Activated CD4-positive, alpha-beta T cell treated with anti-CD3 and anti-CD28 coated beads for 48 hours (primary cell): ENCODE measurements at places on chromosomes 2 and 18.

- no peak for DNase-seq
Observed at GRCh38 chr2:200130762-200131166, 175.4 kb downstream of the MAIP1 start.

GRCh38 chr2:127615511-127616166 is 30.3 kb upstream of the GPR17 start:
- no peak for DNase-seq

- no peak for DNase-seq
Observed at GRCh38 chr2:136001131-136001530, 15.7 kb upstream of the DARS1 start.

- DNase-seq = peak; percentile 74
Observed at GRCh38 chr2:179020156-179020750, 29.7 kb downstream of the CCDC141 start.

- no peak for DNase-seq
Observed at GRCh38 chr2:179137200-179137759, 87.3 kb upstream of the CCDC141 start.

DNA sequence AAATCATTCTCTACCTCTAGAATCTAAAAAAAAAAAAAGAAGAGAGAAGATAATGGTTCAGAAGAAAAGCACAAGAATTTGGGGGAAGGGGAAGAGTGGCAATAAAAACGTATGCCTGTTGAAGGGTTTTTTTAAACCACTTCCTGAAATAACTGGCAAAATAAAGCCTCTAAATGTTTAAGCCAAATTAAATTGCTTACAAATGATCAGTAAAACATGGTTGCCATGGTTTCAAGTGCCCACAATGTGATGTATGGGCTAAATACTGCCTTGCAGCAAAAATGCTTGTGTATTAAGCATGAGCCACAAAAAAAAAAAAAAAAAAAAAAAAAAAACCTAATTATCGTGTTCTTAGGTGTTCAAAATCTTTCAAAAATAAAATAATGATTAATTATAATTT is 60.8 kb downstream of the RBM43 start:
- DNase-seq = no peak

- no peak for DNase-seq
Observed at GRCh38 chr18:10330428-10330827, 124.0 kb upstream of the APCDD1 start.

DNA sequence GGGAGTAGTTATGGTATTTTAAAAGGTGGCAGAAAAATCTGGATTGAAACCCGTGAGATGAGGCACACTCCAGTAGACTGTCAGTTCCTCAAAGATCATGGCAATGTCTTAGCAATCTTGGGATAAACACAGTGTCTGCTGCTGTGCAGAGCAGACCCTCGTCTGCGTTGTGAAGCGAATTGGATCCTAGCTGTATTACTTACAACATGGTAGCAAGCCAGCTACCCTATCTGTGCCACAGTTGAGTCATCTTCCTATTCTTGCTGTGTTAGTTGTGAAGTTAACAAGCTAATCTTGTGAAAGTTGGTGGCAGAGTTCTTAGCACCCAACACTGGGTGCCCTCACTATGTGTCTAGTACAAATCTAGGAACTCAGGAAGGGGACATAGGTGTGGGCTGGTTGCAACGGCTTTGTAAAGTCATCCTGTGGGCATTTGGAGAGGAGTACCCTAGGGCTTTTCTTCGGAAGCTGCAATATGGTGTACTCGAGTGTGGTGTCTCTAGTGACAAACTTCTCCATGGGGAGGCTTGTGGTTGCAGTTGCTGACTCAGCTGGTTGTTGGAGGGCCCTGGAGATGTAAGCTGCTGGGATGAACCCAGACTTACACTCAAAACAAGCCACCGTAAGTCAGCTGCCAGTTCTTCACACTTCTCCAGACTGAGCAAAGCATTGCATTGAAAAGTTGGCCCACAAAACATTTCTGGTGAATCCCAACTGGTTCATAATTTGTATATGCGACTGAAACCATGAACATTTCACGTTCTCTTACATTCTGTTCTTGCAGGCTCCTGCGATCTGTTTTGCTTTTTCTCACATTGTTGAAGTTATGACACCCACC is 61.5 kb downstream of the ADCYAP1 start:
- DNase-seq = no peak
